Hippocampal formation (tissue), 2 donors: ENCODE measurements at places on chromosomes 16 and 17.

DNA sequence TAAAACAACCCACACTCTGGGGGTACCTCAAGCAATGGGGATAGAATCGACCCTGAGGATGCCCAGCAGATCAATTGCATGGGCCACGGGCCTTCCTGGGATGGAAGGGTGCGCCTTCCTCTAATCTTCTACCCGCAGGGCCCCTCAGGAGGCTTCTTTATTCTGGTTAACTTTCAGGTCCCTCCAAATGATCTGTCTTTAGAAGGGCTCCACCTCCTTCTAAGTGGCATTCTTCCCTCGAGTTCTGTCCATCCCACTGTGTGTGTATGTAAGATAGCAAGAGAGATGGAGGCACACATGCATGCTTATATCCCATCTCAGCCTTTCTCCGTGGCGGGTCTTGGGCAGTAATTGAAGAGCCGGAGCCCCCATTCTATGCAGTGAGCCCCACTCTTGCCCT is 125.7 kb downstream of the MRM1 start:
- no peak for DNase-seq

- DNase-seq, result peak; percentile 72
Observed at GRCh38 chr17:48671697-48672171, 45.6 kb upstream of the HOXB9 start.

- DNase-seq, result no peak
Observed at GRCh38 chr16:57299009-57299718, 14.7 kb upstream of the PLLP start.

DNA sequence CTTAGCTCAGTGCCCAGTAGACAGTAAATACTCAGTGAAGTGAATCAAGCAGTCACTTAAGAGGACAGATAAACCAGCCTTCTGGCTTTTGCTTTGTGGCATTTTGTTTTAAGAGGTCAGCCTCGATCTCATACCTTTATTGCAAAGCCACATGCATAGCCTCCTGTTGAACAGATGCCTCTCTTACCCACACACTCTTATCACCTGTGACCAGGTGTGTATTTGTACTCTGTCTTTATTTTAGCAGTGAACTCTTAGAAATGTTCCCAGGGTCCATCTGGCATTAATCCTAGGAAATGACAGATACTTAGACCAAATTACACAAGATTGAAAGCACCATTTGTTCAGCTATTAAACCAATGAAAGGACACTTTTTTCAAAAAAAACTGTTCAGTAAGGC is 1426.5 kb downstream of the CDH11 start:
- DNase-seq, result no peak

GRCh38 chr17:54992797-54993639 is 24.5 kb downstream of the STXBP4 start:
- DNase-seq, result no peak

DNA sequence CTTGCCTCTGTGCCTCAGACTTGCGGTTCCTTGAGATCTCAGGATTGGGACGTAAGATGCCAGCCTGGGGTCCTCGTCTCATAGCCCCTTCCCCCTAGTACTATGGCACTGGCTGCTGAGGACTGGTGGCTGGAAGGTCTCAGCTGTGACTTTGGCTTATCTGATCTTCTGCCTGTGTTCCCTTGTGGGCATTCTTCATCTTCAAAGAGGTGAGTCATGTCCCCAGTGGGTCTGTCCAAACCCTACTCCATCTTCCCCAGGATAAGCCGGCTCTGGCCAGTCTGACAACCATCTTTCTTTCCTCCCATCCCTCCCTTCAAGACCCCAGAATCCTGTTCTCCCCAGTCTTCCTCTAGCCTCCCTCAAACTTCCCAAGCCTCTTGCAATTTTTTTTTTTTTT is 3.6 kb downstream of the CD19 start:
- DNase-seq, result no peak

GRCh38 chr17:57257195-57257894 is 1.0 kb downstream of the MSI2 start:
- no peak for DNase-seq

- peak; percentile 37 for DNase-seq
Observed at GRCh38 chr17:17567631-17568030, 23.9 kb downstream of the PEMT start.

- no peak for DNase-seq
Observed at GRCh38 chr17:951325-952132, 28.0 kb downstream of the NXN start.

DNA sequence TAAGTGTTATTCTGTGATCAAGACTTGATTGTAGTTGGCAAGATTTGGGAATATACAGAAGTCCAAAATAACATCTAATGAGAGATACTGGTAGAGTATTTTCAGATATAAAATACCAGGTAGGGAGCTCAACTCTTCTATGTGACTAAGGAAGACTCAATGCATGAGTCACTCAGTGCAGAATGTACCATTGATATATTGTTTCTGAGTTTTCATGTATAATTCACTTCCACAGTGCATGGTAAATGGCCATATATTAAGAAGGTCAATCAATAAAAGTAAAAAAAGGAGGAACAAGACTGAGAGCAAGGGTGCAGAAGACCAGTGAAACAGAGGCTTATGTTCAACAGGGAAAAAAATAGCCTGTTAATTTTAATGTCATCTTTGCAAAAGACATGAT is 1387.9 kb downstream of the CDH8 start:
- DNase-seq, result no peak

DNA sequence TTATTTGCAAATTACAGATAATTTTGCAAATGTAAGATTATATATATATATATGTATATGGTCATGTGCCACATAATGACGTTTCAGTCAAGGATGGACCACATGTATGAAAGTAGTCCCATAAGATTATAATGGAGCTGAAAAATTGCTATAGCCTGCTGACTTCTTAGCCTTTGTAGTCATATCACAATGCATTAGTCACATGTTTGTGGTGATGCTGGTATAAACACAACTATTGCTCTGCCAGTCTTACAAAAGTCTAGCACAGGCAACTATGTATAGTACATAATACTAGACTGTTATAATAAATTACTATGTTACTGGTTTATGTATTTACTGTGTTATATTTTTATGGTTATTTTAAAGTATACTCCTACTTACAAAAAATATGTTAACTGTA is 444.3 kb downstream of the KCNJ2 start:
- DNase-seq, result no peak

DNA sequence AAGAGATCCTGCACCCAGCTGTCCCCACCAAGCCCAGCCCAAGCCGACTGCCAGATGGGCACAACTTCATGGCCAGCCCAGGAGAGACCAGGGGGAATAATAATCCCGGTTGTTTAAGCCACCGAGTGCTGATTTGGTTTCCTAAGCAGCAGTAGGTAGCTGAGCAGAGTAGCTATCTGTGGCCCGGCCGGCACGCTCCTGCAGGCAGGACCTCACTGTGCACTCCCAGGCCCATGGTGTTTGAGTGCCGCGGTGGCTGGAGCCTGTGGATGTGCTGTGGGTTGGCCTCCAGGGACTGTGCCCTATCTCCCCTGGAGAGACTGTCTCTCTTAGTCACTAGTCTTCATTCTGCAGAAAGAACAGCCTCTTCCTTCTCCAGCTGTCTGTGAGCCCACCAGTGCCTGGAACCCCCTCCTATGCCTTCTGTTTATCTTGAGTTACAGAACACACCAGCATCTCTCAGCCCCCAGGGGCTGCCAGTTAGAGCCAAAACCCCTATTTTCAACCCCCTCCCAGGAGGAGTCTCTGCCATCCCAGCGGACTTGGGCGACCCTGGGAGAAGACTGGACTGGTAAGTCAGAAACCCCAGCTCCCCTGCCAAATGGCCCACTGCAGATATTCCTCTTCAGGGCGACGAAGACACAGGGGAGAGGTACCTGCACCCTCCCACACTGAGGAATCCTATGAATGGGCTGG is 152.0 kb downstream of the SDK2 start:
- DNase-seq, result no peak

DNA sequence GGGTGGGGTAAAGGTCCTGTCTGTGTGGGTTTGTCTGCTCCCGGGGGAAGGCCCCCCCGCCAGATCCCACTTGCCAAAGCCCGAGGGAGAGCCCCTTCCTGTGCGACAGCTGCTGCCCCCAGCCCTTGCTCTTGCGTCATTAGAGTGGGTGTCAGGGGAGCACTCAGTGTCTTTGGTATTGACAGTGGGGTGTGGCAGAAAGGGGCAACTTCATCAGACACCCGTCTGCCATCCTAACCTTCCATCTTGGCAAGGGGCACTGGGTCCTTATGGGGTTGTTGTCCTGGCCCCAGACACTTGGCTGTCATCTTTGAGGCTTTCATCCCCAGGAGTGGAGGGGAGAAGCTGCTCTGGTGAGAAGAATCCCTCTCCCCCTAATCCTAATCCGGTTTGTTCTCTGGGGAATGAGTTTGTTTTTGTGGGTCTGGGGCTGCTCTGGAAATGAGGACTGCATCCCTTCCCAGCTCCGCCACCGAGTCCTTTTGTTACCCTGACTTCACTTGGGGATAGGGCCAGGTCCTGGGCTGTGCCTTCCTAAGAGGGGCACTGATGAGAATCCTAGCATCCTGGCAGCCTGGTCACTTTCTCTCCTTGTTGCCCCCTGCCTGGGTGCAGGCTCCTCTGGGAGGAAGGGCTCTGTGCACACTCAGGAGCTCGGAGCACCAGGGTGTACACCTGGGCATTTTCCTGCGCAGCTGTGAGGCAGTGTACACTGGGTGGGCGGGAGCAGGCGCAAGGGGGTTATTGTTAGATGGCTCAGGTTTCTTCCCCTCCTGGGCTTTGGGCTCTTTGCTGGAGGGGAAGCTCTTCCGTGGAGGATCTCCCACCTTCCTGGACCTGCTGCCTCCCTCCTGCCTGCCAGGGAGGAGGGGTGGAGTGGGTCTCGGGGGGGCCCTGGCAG is 21.1 kb downstream of the GJD3 start:
- DNase-seq, result no peak

DNA sequence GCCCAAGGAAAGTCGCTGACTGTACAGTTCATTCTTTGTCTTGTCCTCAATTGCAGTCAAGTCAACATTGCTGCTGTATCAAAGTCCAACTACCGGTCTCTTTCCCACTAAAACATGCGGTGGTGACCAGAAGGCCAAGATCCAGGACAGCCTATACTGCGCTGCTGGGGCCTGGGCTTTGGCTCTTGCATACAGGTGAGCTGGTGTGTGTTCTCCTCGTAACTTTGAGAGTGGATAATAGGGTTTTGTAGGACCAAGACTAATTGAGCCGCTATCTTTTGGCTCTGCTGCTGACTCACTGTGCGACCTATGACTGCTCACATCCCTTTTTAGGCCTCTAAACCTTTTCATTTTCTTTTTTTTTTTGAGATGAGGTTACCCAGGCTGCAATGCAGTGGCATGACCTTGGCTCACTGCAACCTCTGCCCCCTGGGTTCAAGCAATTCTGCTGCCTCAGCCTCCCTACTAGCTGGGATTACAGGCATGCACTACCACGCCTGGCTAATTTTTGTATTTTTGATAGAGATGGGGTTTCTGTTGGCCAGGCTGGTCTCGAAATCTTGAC is 38.7 kb downstream of the PHKB start:
- DNase-seq, result no peak

DNA sequence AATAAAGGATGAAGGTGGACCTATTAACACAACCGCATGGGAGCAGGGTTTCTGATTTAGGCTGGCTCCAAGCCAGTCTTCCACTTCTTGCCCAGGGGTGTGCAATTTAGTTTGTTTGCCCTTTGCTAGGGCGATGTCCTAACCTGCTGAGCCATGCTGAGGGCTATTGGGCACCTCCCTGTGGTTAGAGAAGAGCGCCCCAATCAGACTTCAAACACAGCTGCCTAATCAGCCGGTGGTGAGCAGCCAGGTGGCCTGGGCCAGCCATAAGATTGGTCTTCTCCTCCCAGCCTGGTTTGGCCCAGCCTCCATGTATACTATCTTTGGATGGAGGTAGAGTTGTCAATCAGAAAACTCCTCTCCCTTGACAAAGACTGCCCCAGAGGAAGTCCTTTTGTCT is 15.7 kb downstream of the TMEM94 start:
- no peak for DNase-seq

- no peak for DNase-seq
Observed at GRCh38 chr16:66616169-66616568, 11.7 kb downstream of the CMTM3 start.

DNA sequence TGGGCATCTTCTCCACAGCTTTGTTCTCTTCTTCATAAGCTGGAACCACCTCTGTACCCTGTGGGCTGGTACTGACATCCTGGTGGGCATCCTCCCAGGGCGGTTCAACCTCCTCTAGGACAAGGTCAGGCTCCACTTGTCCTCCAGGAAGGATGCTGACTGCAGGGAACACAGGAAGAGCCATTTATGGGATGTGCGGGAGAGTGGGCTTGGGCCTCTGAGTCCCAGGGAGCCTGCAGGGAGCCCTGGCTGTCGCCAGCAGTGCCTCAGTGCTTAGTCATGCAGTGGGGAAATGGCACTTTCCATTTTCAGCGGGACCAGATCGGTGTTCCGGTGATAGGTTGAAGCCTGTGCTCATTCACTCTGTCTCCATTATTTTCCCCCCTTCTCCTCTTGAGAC is 20.5 kb downstream of the CNGB1 start:
- DNase-seq, result no peak

DNA sequence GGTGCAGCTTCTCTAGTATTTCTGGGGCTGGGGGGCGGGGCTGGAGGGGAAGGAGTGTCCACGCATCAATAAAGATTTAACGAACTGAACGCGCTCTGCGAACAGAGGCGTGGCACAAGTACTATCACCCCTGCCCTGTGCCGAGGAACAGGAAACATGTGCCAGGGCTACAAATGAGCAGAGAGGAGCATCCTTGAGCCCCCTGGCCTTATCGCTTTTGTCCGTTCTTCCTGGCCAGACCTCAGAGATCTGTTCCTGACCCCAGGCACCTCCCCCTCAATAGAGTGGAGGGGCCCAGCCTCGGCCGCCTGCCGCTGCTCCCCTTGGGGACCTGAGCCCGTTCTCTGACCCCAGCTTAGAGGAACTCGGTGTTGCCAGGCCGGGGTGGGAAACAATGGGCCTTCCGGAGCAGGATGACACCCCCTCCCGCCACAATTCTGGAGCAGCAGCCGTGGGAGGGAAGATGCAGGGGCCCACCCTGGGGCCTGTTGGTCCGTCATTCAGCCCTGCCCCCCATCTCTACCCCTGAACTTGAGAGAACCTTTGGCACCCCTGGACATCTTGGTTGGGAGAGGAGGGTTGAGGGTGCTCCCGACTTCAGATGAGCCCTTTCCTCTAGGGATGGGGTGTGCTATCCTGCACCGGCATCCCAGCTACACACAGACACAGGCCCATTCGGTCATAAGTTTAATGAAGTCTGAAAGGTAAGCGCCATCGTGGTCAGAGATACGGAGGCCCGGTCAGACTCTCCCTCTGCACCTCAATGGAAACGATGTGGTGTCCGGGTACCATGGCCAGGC is 1.1 kb downstream of the NAA38 start:
- no peak for DNase-seq

GRCh38 chr17:37671028-37671823 is 28.0 kb upstream of the DDX52 start:
- no peak for DNase-seq

GRCh38 chr16:4179020-4179419 is 62.8 kb upstream of the ADCY9 start:
- no peak for DNase-seq

- no peak for DNase-seq
Observed at GRCh38 chr16:31853291-31853690, 20.3 kb upstream of the ZNF267 start.
